ENCODE measurements at places on chromosomes 1 and 21.

DNA sequence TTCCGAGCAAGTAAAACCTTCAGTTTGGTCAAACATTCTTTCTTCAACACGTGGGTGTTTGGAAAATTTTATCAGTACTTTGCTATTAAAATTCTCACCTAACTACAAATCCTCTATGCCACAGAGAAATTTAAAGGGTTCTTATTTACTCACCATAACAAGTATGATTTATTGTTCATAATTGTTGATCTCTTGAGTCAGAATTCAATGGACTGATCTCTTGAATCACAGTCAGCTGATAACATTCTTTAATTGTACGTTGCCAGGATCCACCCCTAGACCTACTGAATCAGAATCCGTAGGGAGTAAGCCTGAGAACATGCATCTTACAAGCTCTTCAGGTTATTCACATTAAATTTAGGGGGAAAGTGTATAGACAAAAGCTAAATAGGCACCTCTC lies 51.2 kb downstream of the DIPK1A start:
- DNase-seq = no peak

- no peak for DNase-seq
Measured at GRCh38 chr1:88104236-88104635, 579.8 kb upstream of the PKN2 start.

DNA sequence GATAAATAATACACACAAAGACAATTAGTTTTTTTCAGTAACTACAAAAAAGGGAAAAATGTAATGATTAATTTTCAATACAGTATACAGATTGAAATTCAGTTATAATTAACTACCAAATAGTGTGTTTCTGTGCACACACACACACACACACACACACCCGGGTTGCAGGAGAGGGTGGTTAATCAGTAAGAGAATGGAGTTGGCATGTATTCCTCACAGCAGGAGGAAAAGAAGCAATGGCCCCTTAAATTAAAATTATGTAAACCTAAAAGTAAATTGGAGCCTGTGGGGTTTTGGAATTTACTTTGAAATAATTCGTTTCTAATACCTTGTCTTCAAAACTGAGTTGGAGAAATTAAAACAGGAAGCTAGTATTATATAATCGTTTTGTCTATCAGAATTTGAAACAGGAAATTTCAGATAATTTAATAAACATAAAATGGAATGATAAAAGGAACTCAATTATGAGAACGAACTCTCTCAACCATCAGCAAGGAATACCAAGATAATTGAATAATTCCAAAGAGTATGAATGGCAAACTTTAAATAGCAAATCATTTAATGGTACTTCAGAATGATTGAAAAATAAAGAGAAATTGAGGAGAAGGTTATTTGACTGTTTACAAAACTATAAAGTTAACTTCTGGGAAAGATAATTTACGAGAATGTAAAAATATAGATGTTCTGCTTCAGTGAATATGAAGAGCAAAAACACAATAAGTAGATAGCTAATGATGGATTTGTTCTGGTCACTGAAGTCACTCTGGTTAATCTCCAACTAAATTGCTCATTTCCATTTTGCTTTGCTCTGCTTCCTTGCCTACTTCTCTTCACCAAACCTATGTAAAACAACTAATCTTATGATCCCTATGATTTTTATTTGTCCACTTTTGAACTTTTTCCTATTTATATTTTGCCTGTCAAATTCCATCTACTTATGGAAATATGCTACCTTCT lies 547.9 kb upstream of the ZP4 start:
- DNase-seq = no peak

DNA sequence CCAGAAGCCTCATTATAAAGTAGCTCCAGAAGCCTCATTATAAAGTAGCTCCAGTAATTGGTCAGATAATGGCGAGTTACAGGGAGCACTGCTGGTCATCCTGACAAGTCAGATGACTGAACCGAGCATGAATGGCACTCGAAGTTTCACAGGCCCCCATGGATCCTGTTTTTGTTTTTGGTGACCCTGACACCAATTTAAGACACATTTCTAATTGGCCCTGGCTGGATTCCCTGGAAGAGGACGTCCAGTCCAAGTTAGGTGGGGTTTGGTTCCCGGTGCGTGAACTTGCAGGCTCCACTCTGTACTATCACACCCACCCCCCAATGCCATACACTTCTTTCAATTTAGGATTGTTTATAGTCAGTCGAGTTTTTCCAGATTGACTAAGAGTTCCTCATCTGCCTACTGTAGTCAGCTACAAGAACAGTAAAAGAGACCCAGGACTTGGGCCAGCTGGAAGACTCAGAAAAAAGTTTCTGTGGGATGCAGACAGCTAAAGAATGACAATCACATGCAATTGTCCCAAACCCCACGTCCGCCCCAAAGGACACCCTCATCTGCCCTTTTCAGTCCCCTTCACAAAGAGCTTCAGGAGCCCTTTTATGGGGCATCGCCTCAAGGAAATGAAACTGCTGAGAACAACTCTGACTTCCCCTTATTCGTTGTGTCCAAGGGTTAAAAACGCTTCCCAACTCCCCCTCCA lies 2.7 kb downstream of the DHRS3 start:
- DNase-seq = no peak

DNA sequence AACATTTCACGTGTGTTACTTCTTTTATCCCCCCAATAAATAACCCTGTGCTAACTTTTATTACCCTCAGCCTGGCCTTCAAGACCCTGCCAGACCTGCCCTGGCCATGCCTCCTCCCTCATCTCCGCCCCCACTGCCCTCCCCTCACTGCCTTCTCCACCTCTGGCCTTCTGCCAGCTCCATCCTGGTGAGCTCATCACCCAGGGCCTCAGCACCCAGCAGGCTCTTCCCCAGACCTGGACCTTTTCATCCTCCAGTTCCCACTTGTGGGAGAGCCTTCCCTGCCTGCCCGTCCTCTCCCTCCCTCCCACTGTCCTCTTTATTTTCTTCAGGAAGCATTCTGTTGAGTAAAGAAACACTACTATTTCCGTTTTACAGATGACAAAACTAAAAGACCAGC lies 72.0 kb downstream of the SLC66A1 start:
- DNase-seq = no peak

- no peak for DNase-seq
Measured at GRCh38 chr1:47927165-47927564, 70.0 kb downstream of the TRABD2B start.

- DNase-seq = peak; percentile 14
Measured at GRCh38 chr1:152018537-152018936, 18.3 kb downstream of the S100A11 start.

DNA sequence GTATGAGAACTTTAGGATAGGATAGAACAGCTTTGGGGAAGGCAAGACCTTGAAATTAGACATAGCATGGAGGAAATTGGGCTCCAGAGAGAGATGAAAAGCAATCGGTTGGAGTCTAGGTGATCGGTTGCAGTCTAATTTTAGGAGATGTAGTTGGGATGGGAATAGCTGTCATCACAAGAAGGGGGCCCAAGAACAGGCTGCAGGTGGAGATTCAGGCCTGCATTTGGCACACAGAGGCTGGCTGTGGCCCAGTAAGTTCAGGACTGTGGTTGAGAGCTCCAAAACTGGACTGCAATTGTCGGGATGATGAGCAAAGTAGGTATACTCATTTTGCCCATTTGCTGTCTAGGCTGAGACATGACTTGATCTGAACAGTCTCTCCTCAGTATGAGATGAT lies 301.3 kb upstream of the B3GALT2 start:
- no peak for DNase-seq

DNA sequence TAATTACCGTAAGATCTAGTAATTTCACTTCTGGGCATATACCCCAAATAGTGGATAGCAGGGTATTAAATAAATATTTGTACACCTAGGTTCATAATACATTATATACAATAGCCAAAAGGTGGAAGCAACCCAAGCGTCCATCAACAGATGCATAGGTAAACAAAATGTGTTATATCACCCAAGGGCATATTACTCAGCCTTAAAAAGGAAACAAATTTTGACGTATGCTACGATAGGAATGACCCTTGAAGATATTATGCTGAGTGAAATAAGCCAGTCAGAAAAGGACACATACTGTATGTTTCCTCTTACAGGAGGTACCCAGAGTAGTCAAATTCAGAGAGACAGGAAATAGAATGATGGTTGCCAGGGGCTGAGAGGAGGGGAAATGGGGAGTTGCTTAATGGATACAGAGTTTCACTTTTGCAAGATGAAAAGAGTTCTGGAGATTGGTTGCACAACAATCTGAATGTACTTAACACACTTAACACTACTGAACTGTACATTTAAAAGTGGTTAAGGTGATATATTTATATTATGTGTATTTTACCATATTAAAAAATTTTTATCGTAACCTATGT lies 36.6 kb upstream of the KCTD3 start:
- DNase-seq = no peak

DNA sequence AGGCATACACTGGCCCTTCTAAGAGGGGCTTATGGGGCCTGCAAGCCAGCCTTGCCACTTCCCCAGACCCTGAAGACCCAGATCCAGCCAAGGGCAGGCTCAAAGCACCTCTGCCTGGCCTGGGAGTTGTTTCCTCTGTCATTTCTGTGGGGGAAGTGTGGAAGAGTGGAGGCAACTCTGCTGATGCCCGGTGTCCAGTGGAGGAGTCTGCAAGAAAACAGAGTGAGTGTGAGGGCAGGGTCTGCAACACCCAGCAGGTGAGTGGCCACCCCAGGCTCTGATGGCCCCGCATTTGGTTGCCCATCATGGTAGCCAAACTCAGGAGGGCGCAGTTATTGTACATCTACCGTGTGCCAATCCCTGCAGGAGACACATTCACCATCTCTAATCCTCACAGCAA lies 8.4 kb downstream of the CLEC20A start:
- DNase-seq = no peak

- DNase-seq = no peak
Measured at GRCh38 chr1:69765951-69766350, 198.2 kb downstream of the LRRC7 start.

GRCh38 chr1:159015440-159015909 lies 5.8 kb downstream of the IFI16 start:
- DNase-seq = peak; percentile 71

- peak; percentile 43 for DNase-seq
Measured at GRCh38 chr1:25990702-25991395, 7.0 kb downstream of the PAFAH2 start.

All from CD8-positive, alpha-beta T cell (primary cell).